ENCODE measurements at places on chromosomes 16 and 17.

DNA sequence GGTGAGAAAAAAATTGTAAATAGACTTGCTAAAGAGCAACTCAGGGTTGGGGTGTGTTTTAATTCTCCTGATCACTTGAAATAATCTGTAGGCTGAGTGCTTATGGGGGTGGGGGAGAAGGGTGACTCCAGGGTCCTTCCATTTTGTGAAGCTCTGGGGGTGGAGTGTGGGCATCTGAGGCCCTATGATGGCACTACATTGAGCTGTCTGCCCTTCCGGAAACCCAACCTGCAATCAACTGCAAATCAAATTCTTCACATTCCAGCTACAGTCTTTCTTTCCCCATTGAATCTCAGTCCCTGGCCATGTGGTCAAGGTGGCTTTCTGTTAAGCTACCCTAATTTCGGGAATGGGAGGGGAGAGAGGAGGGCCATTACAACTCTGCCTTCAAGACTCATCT, 6.0 kb upstream of the CDC6 start:
- H3K4me3 ChIP-seq, result no peak overlapping the region
- no peak for DNase-seq
- peaks cover 57% of the 10 kb centered on the region for H3K36me3 ChIP-seq
- peaks cover 14% of the 10 kb centered on the region for H3K4me1 ChIP-seq
- H3K27me3 ChIP-seq, result no peaks in the 10 kb centered on the region

- no peak overlapping the region for H3K27ac ChIP-seq
- H3K4me3 ChIP-seq, result no peak overlapping the region
- no peaks in the 10 kb centered on the region for H3K36me3 ChIP-seq
- no peaks in the 10 kb centered on the region for H3K4me1 ChIP-seq
- H3K27me3 ChIP-seq, result no peaks in the 10 kb centered on the region
Observed at GRCh38 chr16:70331588-70332358, 14.9 kb upstream of the DDX19A start.

DNA sequence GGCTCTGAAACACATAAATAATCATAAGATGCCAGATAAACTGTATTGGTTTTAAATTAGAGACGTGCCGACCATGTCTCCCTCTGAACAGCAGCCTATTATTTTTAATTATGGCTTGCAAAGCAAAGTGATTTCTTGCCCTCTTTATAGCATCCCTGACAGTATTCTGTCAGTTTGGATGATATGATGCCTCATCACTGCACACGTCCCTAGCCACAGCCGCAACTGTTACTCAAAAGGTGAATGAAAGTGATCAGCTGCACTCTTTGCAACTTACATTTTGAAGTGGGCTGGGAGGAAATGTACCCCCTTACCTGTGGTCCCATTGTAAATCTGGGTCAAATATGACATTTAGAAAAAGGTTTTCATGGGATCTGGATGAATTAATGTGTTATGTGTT, 389.9 kb downstream of the MAF start:
- DNase-seq, result no peak
- H3K27ac ChIP-seq, result no peak overlapping the region
- no peaks in the 10 kb centered on the region for H3K4me1 ChIP-seq
- H3K27me3 ChIP-seq, result no peaks in the 10 kb centered on the region
- H3K4me3 ChIP-seq, result no peak overlapping the region

- H3K4me3 ChIP-seq, result peak overlapping the region; percentile 21
- H3K36me3 ChIP-seq, result no peaks in the 10 kb centered on the region
- peak overlapping the region; percentile 63 for H3K27ac ChIP-seq
- H3K4me1 ChIP-seq, result peaks cover 8% of the 10 kb centered on the region
- peaks cover 42% of the 10 kb centered on the region for H3K27me3 ChIP-seq
- peak; percentile 82 for DNase-seq
Observed at GRCh38 chr16:27109666-27110523, 43.2 kb downstream of the C16orf82 start.

GRCh38 chr17:5825717-5826330, 241.5 kb upstream of the NLRP1 start:
- H3K27me3 ChIP-seq, result peaks cover 5% of the 10 kb centered on the region
- no peak overlapping the region for H3K4me3 ChIP-seq
- H3K27ac ChIP-seq, result no peak overlapping the region
- DNase-seq, result no peak

- no peak for DNase-seq
- H3K36me3 ChIP-seq, result no peaks in the 10 kb centered on the region
- H3K4me1 ChIP-seq, result peaks cover 8% of the 10 kb centered on the region
- H3K27me3 ChIP-seq, result peaks cover 28% of the 10 kb centered on the region
Observed at GRCh38 chr16:85882181-85882810, 16.7 kb upstream of the IRF8 start.

DNA sequence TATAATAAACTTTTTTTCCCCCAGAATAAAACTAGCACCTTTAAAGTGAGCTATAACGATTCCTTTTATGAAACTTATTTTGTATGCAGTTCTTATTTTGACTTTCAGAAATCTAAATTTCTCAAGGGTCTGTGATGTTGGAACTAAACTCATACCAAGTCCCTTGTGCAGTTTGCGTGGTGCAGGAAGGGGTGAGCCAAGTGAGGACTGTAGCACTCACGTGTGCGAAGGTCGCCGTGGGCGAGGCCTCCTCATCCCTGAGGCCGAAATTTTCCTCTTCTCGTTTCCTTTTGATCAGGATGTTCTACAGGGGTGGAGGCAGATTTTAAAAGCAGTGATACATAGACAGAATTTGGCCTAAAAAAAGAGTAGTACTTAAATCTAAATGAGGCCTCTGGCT, 73.7 kb downstream of the RPTOR start:
- no peaks in the 10 kb centered on the region for H3K36me3 ChIP-seq
- H3K4me1 ChIP-seq, result no peaks in the 10 kb centered on the region
- H3K27ac ChIP-seq, result no peak overlapping the region
- H3K4me3 ChIP-seq, result no peak overlapping the region
- no peak for DNase-seq

GRCh38 chr17:21146362-21147015, 19.7 kb downstream of the DHRS7B start:
- H3K27me3 ChIP-seq, result no peaks in the 10 kb centered on the region
- no peak overlapping the region for H3K27ac ChIP-seq
- no peaks in the 10 kb centered on the region for H3K36me3 ChIP-seq
- H3K4me1 ChIP-seq, result peaks cover 44% of the 10 kb centered on the region
- no peak for DNase-seq

DNA sequence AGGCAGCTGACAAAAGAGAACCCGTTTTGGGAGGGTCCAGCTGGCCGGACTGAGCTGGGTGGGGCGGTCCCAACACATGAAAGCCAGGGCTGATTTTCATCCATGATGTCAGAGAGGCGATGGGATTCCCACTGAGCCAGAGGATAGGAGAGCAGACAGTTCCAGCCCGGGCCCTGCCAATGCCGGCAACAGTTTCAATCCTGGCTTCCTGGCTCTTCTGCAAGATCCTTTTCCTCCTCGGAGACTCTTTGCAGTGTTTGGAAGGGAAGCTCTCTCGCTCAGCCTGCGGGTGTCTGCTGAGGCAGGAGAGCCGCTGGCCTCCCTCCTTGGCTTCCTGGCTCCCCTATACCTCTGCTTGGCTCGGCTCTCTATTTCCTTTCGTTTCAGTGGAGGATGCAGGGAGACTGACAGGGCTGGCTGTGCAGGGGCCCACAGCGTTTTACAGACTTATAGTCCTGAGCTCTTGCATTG, 145.5 kb upstream of the SOX9 start:
- H3K27ac ChIP-seq, result peak overlapping the region; percentile 76
- no peaks in the 10 kb centered on the region for H3K27me3 ChIP-seq
- peak overlapping the region; percentile 19 for H3K4me3 ChIP-seq
- H3K36me3 ChIP-seq, result no peaks in the 10 kb centered on the region
- DNase-seq, result peak; percentile 58

DNA sequence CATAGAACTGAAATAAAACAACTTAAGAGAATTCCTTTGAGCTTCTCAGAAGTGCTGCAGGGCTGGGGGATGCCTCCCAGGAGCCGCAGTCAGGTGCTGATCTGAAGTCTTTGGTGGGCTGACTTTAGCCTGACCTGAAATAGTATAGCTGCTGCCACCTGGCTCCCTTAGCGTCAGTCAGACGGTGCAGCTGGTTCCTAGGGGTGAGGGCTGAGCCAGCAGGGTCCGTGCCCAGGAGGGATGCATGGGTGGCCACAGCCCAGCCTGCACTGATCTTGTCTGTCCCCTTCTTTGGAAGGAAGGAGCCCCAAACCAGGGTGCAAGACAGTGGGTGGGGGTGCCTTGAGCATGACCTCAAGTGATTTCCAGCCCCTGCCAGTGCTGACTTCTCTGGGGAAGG, 11.5 kb downstream of the MAPT start:
- no peak overlapping the region for H3K4me3 ChIP-seq
- no peak for DNase-seq
- H3K36me3 ChIP-seq, result no peaks in the 10 kb centered on the region
- H3K4me1 ChIP-seq, result peaks cover 17% of the 10 kb centered on the region
- H3K27ac ChIP-seq, result no peak overlapping the region

DNA sequence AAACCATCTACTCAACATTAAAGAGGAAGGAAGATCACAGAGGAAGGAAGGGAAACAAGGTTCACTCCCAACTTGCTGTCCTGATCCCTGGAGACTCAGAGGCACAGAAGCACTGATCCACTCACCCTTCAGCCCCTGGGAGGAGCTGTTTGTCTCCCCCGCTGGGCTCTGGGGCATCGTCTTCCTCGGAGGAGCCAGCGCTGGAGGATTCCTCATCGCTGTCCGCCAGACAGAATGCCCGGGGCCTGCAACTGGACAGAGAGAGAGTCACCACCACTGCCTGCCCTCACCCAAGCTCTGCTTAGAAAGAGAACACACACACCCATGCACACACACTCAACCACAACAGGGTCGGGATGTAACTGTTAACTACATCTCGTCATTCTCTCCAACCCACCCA, 24.8 kb upstream of the ERN1 start:
- H3K27ac ChIP-seq, result peak overlapping the region; percentile 93
- H3K36me3 ChIP-seq, result no peaks in the 10 kb centered on the region
- no peaks in the 10 kb centered on the region for H3K27me3 ChIP-seq
- peak; percentile 30 for DNase-seq
- H3K4me1 ChIP-seq, result peaks cover 84% of the 10 kb centered on the region
- H3K4me3 ChIP-seq, result no peak overlapping the region

- H3K4me3 ChIP-seq, result no peak overlapping the region
- DNase-seq, result no peak
- H3K36me3 ChIP-seq, result peaks cover 7% of the 10 kb centered on the region
- H3K4me1 ChIP-seq, result no peaks in the 10 kb centered on the region
- H3K27ac ChIP-seq, result no peak overlapping the region
Observed at GRCh38 chr17:60327134-60327900, 64.6 kb downstream of the USP32 start.

GRCh38 chr17:61399131-61400065, at the start of gene TBX2:
Gene TBX2, plus strand, starts transcription at chr17:61399843. Its CDS starts 334 bp downstream, at chr17:61400177.
- H3K27ac ChIP-seq, result peak within 1 kb of the TSS; percentile 74
- H3K4me1 ChIP-seq, result peaks cover 77% of the 10 kb centered on the region
- peak; percentile 89 for DNase-seq
- H3K4me3 ChIP-seq, result peak within 1 kb of the TSS; percentile 69
- peaks cover 82% of the 10 kb centered on the region for H3K27me3 ChIP-seq

GRCh38 chr17:48198950-48199541, 91.5 kb downstream of the SNX11 start:
- H3K27me3 ChIP-seq, result peaks cover 63% of the 10 kb centered on the region
- no peaks in the 10 kb centered on the region for H3K4me1 ChIP-seq
- H3K27ac ChIP-seq, result no peak overlapping the region
- no peak overlapping the region for H3K4me3 ChIP-seq

DNA sequence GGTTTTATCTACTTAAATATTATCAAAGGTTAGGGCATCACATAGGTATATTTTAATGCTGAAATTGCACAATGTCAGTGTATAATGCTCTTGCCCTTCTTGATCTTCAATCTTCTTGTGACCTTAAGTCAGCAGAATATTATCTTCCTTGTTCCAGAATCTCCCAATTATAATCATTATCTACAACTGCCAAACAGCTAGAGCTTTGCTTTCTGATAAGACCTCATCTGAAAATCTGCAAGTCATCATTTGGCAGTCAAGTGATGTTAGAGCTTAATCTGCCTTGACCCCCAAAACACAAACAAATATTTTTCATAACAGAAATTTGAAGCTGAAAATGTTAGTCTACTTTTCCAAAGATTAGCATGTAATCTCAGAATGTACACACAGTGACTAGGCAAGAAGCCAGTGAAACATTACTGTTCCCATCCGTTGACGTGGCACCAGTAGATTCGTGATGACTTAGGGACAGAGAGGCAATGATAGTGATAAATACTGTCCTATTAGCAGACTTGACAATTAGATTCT, 19.8 kb downstream of the REXO5 start:
- H3K27me3 ChIP-seq, result no peaks in the 10 kb centered on the region
- H3K4me1 ChIP-seq, result no peaks in the 10 kb centered on the region
- H3K4me3 ChIP-seq, result no peak overlapping the region
- DNase-seq, result no peak

DNA sequence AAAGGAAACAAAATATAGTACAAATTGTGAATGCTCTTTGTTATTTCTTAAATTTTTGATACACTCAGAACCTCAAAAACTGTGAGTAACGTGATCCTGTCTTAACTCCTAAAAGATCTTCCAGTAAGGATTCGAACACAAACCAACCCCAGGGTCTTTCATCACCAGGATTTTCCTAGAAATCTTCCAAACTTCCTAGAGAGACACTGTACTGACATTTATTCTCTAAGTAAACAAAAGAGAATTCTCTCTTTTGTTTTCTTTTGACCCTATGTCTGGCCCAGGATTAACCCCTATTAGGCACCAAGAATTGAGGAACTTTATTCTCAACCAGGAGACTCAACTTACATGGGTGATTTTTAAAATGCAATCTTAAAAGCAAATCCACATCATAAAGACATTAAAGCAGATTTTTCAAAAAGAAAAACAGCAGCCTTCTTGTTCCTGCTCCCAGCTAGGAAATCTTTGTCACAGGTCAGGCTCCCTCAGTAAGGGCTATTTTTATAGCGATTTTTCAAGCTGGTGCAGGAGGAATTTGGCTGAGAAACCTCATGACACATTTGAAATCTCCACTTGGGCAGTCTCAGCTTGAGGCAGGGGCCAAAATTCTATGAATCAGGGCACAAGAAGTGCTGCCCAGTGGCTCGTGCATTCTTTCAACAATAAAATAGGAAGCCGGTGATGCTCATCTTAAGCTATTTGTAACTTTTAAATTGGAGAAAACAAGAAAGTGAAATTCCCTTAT, 6.2 kb upstream of the SMG1 start:
- no peaks in the 10 kb centered on the region for H3K27me3 ChIP-seq
- no peak overlapping the region for H3K4me3 ChIP-seq
- peaks cover 8% of the 10 kb centered on the region for H3K4me1 ChIP-seq
- H3K36me3 ChIP-seq, result no peaks in the 10 kb centered on the region

GRCh38 chr16:55982597-55982996, 107.4 kb upstream of the CES5A start:
- H3K27me3 ChIP-seq, result no peaks in the 10 kb centered on the region
- no peak overlapping the region for H3K27ac ChIP-seq
- H3K4me1 ChIP-seq, result no peaks in the 10 kb centered on the region

DNA sequence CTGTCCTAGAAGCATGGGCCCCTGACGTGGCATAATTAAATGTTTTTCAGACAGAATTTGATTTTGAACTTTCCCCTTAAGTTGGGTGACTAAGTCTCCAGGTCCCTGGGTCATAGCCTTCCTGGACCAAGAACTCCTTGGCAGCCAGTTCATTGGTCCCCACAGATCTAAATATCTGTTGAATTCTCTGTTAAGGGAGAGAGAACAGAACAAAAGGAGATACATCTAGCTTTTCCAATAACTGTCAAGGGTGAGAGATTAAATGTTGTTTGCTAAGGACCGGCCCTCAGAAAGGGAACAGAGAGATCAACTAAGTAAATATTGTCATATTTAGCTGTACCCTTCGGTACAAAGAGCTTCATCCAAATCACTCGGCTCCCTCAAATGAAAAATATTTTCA, 78.2 kb upstream of the NOL11 start:
- H3K36me3 ChIP-seq, result no peaks in the 10 kb centered on the region
- no peaks in the 10 kb centered on the region for H3K27me3 ChIP-seq
- H3K27ac ChIP-seq, result peak overlapping the region; percentile 52
- no peak for DNase-seq
- H3K4me1 ChIP-seq, result peaks cover 5% of the 10 kb centered on the region

- no peak overlapping the region for H3K4me3 ChIP-seq
- no peaks in the 10 kb centered on the region for H3K36me3 ChIP-seq
- no peaks in the 10 kb centered on the region for H3K4me1 ChIP-seq
- H3K27ac ChIP-seq, result no peak overlapping the region
Observed at GRCh38 chr16:51949282-51949681, 597.7 kb downstream of the TOX3 start.
